ENCODE measurements at places on chromosomes 1 and 21. TPM values are rescaled to one million over a fixed set of nuclear protein-coding genes. Genes with fewer than 3 reads are reported as not detected.

Gene ADAMTSL4
- 3.6 TPM for total RNA-seq

Gene SLC39A1
- 92.6 TPM for total RNA-seq

Gene SPRR2D
- not detected for total RNA-seq

Gene PEAR1
- 1.2 TPM for total RNA-seq

Gene C4BPB
- total RNA-seq, result 0.14 TPM

Gene TMIGD3
- total RNA-seq, result not detected
